ENCODE measurements at places on chromosomes 3 and 15.

GRCh38 chr3:128515967-128516366 lies 23.0 kb upstream of the GATA2 start:
- no peak for DNase-seq

- no peak for DNase-seq
These were observed 8.3 kb downstream of the CCNL1 start for GRCh38 chr3:157151627-157152026.

DNA sequence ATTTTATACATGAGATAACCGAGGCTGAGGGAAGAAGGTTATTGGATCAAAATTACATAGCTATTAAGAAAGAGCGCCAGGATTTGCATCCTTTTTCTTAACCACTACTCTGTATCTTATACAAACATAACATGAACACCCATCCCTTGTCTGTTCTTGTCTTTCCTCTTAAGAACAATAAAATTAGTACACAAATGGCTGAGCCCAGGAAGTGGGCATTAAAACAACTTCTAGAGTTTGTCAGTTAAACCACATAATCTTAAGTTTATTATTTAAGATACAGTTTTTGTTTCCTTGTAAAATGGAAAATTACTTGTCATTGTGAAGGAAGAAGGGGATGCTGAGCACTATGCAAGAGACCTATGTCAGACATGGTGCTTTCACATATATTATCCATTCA lies 48.9 kb upstream of the PPIB start:
- no peak for DNase-seq

DNA sequence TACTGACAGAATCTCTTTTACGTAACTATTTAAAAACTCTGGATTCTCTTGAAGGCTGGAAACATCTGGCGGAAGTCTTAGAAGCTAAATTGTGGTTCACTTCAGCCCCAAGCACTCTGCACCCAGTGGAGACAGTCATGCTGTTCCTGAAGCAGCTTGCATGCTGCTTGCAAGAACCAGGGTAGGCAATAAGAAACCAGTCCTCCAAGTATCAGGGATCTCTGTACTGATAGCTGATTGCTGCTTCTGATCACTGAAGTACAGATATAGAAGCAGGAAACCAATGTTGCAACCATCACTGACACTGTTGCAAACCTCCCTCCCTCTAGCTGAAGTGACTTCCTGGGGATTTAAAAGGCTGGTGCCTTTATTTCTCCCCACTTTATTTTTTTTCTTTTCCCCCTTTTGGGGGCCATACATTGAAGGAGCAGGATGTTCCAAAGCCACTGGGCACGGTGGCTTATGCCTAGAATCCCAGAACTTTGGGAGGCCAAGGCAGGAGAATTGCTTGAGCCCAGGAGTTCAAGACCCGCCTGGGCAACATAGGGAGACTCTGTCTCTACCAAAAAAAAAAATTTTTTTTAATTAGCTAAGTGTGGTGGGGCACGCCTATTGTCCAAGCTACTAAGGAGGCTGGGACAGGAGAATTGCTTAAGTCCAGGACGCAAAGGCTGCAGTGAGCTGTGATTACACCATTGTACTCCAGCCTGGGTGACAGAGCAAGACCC lies 15.3 kb downstream of the SPCS1 start:
- no peak for DNase-seq

Measured in NCI-H1417 (cell line).